Occipital lobe (tissue), 3 donors: ENCODE measurements at places on chromosomes 2 and 18. TPM values are rescaled to one million over a fixed set of nuclear protein-coding genes. Genes with fewer than 3 reads are reported as not detected.

GRCh38 chr2:46098621-46099062 is 198.6 kb upstream of the EPAS1 start:
- DNase-seq, result no peak

GRCh38 chr2:167814881-167815718 is 432.3 kb downstream of the STK39 start:
- DNase-seq, result no peak

- no peak for DNase-seq
Observed at GRCh38 chr2:65071499-65072180, 15.4 kb downstream of the CEP68 start.

- no peak for DNase-seq
Observed at GRCh38 chr2:88096708-88097107, 29.1 kb downstream of the SMYD1 start.

DNA sequence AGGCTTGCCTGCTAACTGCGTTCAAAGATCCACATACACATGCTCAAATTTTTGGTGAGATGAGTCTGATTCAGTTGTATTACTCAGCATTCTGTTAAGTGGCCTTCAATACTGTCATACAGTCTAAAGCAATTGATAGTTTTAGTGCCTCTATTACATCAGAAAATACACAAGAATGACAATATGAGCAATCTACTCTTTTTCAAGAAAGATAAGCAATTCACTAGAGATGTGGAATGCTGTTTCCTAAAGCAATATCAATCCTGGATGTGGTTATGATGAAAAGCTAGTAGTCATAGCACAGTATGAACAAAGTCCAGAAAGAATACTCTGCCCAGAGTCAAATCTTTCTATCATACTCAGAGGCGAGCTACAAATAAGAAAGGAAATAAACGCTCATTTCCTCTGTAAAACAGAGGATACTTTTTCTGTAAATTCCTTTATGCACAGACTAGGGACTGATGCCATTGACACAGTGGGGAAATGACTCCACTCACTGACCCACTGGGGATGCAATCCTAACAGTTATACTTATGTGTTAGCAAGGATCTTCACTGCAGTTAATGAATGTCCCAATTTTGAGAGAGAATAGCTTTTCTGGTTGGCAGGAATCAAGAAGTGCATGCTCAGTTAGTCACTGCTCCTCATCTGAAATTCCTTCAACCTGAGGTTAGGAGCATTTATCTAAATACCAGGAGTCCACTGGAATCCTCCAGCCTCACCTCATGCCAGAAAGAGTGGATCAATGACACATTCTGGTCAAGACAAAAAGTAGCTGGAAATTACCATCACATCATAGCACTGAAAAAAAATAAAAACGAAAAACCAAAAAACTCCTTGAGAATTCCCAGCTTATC is 83.3 kb downstream of the PDE11A start:
- no peak for DNase-seq

The CACNB4 gene
- 70.2 TPM for total RNA-seq

- no peak for DNase-seq
Observed at GRCh38 chr18:62128157-62128556, 58.7 kb downstream of the PIGN start.

DNA sequence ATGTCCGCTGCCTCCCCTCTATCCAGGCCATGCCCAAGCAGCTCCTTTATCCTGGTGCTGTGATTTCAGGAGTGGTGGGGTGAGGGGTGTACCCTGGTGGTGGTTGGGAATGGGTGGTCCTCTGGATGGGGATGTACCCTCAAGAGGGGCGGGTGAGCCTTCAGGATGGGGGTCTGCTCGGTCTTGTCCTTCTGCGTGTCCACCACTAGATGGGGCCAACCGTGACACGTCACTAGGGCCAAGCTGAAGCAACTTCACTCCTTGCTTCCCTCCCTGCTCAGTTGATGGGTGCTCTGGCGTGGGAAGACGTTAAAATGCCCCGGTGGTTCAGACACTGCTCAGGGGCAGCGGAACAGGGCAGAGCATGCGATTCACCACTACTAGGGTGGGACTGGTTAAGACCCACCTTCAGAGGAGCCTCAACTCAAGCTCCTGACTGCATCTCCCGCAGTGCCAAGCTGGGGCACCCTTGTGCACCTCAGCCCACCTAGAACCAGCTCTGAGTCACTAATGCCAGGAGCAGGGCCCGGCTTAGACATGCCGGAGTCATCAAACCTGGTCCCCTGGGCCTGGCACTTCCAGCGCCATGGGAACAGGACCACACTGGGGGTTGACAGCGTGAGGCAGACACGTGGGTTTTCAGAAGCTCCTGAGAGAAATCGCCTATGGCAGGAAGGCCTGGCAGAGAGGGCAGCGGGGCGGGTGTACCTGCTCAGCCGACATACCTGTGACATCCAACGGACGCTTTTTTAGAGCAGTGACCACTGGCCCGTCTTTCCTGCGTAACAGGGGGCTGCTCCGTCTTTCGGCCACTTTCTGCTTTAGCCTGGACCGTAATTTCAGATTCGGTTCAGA is 256.7 kb downstream of the HDAC4 start:
- DNase-seq, result no peak

DNA sequence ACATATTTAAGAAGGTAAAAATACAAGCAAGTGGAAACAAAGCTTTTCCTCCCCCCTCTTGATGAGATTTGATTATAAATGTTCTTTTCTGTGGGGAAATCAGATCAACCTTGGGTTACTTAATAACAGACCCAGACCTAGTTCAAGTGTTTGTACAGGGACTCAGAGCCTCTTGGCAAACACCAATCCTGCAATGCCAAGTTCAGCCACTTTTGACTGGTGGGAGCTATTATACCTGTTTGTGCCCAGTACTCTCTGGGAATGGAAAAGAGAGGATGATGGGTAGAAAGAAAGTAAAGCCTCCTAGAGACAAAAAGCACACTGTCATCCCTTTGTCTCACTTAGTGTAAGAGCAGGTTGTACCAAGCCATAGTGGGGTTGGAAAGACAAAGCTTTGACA is 63.8 kb upstream of the EPHA4 start:
- no peak for DNase-seq

DNA sequence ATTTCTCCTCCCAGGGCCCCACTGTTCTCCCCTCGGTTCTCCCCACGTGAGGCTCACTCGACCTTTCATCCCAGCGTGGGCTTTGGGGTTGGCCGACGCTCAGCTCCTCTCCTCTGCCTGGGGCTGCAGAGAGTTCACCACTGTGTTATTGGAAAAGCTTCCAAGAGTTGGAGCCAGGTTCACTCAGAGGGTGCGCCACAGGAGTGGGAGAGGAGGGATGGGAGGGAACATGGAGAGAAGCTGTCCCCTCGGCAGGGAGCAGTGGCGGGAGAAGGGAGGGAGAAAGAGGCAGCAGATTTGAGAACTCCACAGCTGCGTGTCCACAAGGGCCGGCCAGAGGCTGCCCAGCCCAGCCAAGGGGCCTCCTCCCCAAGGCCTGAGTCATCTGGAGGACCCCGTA is 197.1 kb upstream of the SMAD2 start:
- DNase-seq, result no peak

- no peak for DNase-seq
Observed at GRCh38 chr2:68031043-68031442, 31.8 kb downstream of the C1D start.

DNA sequence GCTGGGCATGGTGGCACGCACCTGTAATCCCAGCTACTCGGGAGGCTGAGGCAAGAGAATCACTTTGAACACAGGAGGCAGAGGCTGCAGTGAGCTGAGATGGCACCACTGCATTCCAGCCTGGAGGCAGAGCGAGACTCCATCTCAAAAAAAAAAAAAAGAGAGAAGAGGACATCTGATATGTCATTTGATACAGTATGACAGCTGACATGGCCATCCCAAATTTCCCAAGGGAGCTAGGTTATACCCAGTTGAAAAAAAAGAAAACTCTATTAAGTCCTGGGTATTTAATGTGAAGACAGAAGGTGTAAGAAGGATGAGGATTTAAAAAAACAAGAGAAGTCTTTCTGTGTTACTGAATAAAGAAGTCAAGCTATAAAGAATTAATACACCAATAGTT is 23.3 kb downstream of the CLASP1 start:
- no peak for DNase-seq

DNA sequence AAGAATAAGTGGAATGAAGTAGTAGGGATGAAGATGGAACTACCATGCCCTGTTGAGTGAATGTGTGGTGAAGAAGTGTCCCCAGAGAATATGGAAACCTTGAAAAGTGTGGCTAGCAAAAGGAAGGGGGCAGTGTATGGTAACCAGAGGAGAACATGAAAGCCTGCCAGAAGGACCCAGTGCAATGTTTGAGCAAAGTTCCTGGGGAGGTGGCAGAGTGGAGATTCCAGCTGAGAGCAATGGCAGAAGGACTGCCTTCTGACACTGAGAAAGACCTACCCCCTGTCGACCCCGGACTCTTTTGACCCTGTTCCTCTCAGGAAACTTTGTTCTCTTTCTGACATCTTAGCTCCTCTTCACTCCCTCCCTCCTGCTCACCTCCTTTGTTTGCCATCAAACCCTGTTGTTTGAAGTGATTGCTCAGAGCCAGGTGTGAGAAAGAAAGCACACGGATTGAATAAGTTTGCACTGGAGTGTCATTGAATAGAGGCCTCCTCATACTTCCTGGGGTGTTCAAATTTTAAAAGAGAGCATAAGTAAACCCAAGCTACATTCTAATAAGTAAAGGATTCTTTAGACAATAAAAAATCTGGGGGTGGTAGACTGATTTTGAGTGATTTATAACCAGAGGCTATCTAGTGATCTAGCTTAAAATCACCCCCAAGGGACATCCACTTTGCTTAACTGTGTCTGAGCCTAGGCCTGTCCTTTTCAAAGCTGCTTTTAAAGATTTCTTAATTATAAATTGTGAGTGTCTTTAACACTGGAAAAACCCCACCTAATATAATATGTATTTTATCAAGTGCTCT is 57.1 kb downstream of the TRIB2 start:
- no peak for DNase-seq

DNA sequence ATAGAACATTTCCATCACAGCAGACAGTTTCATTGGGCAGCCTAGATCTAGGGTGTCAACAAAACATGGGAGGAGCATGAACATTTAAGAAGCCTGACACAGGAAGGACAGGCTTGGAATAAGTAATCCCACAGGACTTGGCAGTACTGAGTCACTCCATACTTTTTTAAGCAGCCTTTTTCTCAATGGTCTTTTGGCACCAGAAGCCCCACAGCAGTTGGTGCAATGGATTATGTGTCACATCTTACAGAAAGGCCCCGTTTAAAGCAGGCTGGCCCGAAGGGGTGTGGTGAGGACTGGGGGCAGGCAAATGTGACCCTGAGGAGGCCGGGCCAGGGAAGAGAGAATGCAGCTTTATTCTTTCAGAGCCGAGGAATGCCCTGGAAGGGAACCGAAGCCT is 26.6 kb downstream of the SPTBN1 start:
- DNase-seq, result no peak

The TANC1 gene
- 8.9 TPM for total RNA-seq

The COL5A2 gene
- total RNA-seq, result 18.9 TPM

DNA sequence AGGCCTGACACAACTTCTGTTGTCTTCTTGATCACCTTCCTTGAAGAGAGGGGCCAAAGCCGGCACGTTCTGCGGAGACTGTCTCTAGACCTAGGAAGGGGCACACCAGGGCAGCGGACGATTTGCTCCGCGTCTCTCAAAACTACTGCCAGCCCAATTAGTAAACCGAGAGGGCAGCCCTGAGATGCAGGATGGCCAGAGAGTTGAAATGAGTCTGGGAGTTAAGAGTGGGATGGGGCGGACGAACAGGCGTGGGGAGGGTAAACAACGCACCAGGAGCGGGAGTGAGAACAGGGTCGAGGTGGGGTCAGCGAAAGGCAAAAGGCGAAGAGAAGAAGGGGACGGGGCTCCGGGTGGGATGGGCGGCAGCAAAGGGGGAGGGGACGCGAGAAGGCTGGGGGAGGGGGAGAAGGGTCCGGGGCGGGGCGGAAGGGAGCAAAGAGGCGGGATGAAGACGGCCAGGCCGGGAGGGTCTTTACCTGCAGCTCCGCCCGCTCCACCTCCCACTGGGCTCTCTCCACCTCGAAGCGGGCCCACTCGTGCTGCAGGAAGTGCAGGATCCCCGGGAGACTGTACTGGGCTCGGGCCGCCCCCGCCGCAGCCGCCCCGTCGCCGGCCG is 476 bp downstream of the STRN start:
- DNase-seq, result no peak

DNA sequence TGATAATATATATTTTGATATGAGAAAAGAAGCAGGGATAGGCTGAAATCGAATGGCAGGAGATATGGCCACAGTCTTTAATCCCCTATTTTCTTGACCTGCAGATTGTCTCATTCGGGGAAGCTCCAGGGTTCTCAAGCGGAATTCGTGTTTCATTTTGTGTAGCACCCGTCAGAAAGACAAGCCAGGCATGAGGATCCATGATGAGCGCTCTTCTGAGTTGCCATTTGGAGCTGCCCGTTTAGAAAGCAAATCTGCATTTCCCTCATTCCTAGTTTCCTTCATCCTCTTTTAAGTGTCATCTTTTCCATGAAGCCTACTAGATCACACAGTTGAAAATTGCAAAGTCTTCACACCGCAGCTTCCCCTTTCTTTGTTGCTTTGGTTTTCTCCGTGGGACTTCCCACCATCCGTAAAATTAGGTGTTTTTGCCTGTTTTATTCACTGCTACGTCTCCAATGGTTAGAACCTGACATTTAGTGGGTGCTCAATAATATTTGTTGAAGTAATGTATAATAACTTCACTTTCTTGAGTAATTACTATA is 16.9 kb downstream of the HNMT start:
- no peak for DNase-seq

DNA sequence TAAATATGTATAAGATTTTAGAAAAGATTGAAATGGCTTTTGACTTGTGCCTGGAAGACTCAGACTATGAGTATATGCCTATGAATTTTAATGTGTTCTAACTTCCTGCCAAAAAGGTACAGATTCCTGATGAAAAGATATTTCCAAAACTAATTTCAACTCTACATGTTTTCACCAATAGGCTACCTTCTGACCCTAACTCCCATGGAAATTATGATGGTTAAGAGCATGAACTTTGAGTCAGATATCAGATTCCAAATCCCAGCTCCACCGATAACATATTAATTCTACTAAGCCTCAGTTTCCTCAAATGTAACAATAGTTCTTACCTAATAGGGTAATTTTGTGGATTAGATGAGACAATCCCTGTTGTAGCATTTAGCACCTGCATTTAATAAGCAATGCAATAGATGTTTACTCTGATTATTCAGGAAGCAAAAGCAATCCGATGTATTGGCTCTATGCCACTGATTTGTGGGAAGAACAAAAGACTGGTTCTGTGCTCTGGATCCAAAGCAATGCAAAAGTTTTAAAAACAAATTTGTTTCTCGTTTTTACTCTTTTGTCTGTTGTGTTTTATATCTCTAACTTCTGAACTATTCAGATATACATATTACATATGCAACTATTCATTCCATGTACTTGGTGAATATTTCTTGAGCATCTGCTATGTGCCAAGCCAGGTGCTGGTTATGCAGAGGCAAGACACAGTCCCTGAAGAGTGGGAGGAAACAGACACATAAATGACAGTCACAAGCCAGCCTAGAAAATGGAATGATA is 115.4 kb downstream of the GATA6 start:
- no peak for DNase-seq

The ABCG5 gene
- total RNA-seq, result under 0.01 TPM

The MRPL44 gene
- total RNA-seq, result 80.2 TPM

The LHCGR gene
- 0.16 TPM for total RNA-seq
